Activated T-cell treated with anti-CD3 and anti-CD28 coated beads for 4 hours (primary cell): ENCODE measurements at places on chromosomes 3 and 15.

- peak; percentile 37 for DNase-seq
These were observed 2.2 kb upstream of the ULK3 start for GRCh38 chr15:74845208-74845568.

GRCh38 chr3:17844236-17844635 is 101.8 kb upstream of the TBC1D5 start:
- no peak for DNase-seq

DNA sequence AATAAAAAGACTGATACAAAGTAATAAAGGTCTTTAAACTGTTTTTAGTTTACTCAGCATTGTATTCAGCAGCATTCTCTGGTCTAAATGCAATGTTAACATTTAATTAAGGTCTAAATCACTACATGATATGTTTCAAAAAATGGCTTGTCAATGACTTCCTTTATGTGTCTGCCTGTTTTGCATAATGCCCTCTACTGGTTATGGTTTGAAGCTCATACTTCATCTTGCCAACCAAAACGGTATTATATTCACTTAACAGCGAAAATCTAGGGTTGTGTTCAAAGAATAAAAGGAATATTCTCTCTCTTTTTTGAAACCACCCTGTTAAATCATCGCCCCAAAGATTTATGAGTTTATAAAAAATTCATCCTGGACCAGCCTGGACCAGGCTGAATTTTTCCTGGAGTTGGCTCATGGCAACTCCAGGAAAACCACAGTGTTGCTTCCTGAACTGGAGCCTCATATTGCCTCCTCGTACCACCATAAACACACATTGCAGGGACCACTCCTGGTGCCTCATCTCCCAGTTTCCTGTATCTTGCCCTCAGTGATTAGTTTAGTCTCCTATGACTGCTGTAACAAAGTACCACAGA is 6.7 kb upstream of the NCEH1 start:
- no peak for DNase-seq

DNA sequence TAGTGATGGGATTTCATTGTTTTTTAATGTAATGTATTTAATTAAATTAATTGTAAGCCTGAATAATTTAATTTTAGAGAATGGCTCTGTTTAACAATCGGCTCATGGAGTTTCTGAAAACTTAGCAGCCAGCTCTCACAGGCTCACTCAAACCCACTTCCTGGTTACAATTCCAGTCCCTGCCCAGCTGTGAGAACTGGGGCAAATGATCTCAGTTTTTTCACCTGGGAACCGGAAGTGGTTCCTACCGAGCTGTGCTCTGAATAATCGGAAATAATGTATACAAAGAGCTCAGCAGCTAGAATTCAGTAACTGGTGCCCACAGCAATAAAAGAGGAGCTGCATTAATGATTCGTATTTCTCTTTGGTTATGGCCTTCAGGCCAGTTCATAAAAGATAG is 244.3 kb upstream of the MCTP2 start:
- no peak for DNase-seq

DNA sequence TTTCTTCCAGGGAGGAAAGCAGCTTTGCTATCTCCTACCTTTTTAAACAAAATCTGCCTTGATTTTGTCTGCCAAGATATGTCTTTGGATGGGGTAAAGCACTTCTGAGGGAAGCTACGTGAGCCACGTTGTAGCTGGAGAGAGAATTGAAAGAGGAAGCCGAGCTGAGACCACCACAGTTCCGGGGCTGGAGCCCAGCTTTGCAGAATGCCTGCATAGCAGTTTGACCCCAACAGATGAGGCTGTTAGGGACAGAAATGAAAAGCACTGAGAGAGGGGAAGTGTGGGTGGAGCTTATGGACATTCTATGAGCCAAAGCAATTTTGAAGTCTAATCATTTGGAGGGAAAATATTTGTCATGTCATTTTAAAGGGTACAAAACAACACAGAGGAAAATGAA is 45.4 kb downstream of the LIPC start:
- DNase-seq, result no peak

- DNase-seq, result no peak
These were observed 9.7 kb upstream of the XIRP1 start for GRCh38 chr3:39202094-39202493.

GRCh38 chr3:69712269-69712668 is 27.0 kb upstream of the MITF start:
- DNase-seq, result no peak

- no peak for DNase-seq
These were observed 168.4 kb upstream of the ARRDC4 start for GRCh38 chr15:97791824-97792792.

GRCh38 chr15:35139822-35140221 is 54.7 kb upstream of the NANOGP8 start:
- DNase-seq, result no peak

GRCh38 chr15:36484038-36484778 is 95.2 kb upstream of the CDIN1 start:
- DNase-seq, result no peak

DNA sequence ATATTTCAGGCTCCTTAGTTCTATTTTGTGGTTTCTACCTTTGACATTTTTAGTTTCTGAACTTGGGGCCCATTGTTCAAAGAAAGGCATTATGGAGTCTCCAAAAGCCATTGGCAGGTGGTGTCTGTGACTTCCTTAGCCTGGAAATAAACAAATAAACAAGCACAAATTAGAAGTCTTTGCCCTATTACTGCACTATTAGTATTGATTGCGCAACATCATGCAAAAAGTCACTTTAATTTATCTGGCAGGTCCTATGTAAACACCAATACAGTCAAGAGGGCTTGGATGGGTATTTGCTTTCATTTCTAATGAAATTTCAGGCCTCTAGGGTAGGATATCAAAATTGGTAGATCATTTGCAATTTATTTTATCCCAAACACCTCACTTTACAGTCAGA is 85.6 kb downstream of the LPP start:
- no peak for DNase-seq
